Left ventricle myocardium inferior (tissue), 1 donor: ENCODE measurements at places on chromosomes 1 and 21.

- DNase-seq: no peak
Observed at GRCh38 chr1:227273557-227273956, 44.7 kb downstream of the CDC42BPA start.

GRCh38 chr21:43367296-43367695 is 59.6 kb downstream of the SIK1 start:
- no peak for DNase-seq

DNA sequence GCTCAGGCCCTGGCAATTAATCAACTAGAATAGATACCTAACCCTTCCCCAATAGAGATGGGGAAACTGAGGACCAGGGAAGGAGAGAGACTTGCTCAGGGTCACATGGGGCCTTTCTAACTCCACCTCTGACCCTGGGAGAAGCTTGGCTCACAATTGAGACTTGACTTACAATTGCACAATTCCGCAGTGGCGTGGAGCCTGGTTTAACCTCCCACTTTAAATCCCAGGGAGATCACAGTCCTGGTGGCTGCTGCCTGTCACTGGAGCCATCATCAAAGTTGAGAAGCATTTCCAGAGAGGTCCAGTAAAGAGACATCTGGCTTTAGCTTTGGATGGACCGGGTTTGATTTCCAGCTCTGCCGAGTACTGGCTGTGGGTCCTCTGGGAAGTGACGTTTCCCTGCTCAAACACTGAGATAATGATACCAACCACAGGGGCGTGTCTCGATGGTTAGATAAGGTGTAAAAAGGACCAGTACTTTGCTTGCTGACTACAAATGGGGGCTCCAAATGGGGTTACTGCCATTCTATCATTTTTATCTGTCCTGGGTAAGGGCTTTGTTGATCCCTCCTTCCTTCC is 39.3 kb downstream of the TRIM62 start:
- no peak for DNase-seq

DNA sequence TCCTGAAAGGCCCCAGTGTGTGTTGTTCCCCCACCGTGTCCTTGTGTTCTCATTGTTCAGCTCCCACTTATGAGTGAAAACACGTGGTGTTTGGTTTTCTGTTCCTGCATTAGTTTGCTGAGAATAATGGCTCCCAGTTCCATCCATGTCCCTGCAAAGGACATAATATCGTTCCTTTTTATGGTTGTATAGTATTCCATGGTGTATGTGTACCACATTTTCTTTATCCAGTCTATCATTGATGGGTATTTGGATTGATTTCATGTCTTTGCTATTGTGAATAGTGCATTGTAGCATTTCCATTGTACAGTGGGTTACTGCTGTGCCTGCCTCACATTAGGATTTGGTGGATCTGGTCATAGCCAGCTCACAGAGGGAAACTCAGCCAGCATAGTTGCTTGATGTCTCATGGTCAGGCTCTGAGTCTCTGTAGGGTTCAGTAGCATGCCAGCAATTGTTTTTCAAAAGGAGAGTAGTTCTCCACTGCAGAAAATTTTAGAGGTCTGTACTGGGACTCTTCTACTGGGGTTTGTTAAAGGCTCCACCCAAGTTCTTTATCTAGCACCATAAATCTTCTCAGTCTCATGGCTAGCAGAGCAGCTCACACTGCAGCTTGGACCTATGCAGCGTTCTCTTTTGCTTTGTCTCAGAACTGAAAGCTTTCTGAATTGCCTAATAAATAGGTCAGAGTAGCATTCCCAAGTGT is 41.0 kb downstream of the RUNX3 start:
- DNase-seq: no peak

DNA sequence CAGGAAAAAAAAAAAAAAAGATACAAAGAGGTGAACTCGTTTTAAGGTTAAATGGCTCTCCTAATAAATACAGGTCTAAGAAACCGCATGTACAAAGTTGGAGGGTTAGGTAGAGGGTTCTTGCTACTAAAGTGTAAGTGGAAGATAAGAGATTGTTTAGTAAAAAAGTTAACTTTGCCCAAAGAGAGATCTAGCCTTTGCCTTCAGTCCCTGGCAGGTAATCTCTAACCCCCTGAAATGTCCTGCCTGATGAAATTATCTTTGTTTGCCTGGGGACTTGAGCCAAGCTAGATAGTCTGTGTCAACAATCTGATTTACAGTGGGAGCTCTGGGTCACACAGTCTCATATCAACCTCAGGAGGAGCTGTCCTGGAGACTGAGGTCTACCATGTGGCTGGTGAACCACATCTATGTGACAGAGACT is 57.6 kb downstream of the TRIM33 start:
- no peak for DNase-seq

- no peak for DNase-seq
Observed at GRCh38 chr1:228853637-228854036, 118.4 kb downstream of the RHOU start.

DNA sequence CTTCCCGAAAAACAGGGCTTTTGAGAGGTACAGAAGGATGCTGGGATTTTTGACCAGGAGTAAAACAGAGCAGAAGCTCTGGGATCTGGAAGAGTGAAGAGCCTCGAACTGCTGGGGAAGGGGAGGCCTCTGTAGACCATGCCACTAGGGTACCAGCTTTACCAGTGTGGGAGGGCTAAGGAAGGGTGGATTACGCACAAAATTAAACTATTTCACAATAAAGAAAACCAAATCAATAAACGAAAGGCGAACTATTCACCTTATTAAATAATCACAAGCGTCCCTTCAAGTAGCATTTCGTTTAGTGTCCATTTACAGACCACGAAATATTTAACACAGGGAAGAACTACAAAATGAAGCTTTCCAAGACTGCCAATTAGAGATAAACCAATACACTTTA is 723 bp downstream of the CZIB start:
- DNase-seq: no peak

DNA sequence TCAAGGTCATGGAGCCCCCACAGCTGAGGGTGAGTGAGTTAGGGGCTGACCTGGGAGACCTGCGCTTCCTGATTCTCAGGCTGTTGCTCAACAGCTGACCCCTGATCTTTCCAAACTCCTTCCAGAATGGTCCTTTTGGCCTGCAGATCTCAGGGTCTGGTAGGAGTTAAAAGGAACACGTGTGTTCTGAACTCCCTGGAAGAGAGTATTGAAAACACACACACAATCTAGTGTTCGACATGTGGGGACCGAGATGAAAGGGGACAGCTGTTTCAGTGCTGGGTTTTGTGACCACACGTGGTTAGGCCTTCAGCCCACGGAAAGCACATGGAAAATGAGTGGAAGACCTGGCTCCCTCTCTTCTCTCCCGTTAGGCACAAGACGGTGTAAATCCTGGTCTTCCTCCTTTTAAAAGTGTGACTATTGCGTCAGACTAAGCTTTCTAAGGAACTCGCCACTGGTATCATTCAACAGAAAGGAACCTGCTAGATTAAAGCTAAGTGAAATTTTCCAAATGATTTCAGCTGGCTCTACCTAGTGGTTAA is 49.6 kb downstream of the RUNX1 start:
- DNase-seq: no peak

GRCh38 chr21:43603233-43603626 is 56.1 kb downstream of the HSF2BP start:
- no peak for DNase-seq

DNA sequence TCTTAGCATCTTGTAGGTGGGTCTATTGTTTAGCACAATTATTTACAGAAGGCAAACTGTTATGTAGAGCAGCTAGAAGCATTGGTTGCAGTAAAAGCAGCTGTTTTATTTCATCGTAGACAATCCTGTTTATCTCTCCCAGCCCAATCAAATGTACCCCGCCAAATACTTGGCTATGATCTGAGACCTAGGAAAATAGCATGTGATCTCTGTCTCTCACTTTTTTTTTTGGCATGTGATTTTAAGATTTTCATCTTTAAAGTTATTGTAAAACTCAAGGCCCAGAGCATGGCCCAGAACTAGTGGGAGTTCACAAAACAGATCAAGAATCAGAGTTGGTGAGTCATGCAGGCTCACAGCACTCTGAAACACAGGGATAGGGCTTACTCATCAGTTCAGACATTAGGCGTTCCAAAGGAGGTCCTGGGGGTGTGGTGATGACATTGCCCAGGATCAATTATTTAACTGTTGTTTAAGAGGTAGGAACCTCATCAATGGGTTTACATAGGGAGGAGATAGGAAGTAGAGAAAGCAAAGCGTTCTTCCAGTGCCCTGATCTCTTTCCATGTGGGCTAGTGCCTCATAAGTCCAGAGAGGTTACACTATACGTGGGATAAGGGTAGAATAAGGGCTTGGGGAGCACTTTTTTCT is 40.2 kb downstream of the TBX19 start:
- DNase-seq: no peak

GRCh38 chr1:202802034-202802433 is 6.2 kb downstream of the KDM5B start:
- DNase-seq: no peak
